ENCODE measurements at places on chromosomes 16 and 17.

GRCh38 chr17:77451894-77452852 lies 311.4 kb downstream of the SEC14L1 start:
- peak; percentile 81 for DNase-seq

- no peak for DNase-seq
Measured at GRCh38 chr16:51051671-51052070, 99.4 kb downstream of the SALL1 start.

DNA sequence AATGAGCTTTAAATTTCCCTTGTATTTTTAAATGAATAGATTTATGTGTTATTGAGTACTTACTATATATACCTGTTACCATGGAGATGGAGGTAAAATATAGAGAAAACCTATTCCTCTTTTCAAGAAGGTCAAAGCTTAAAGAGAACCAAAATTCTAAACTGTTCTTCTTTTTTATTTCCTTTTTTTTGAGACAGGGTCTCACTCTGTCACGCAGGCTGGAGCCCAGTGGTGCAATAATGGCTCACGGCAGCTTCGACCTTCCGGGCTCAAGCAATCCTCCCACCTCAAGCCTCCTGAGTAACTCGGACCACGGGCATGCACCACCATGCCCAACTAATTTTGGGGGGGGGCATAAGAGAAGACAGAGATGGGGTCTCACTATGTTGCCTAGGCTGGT lies 25.0 kb upstream of the TMEM97 start:
- no peak for DNase-seq

GRCh38 chr16:85715169-85716021 lies 26.6 kb upstream of the GINS2 start:
- DNase-seq: no peak

GRCh38 chr17:61410141-61411010 lies 10.7 kb downstream of the TBX2 start:
- DNase-seq: peak; percentile 95

DNA sequence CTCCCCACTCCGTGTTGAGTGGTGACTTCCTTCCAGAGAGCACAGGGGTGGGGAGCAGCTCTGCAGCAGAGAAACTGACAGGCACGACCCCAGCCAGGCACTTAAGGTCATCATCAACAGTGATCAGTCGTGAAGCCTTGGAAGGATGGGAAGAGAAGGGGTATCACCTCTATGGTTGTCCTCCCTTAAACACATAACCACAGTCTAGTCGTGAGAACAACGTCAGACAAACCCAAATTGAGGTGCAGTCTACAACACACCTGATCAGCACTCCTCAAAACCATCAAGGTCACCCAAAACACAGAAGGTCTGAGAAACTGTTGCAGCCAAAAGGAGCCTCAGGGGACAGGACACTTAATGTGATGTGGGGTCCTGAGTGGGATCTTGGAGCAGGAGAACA lies 68.3 kb downstream of the MPRIP start:
- no peak for DNase-seq

GRCh38 chr16:56263711-56264608 lies 72.7 kb downstream of the GNAO1 start:
- DNase-seq: peak; percentile 91

DNA sequence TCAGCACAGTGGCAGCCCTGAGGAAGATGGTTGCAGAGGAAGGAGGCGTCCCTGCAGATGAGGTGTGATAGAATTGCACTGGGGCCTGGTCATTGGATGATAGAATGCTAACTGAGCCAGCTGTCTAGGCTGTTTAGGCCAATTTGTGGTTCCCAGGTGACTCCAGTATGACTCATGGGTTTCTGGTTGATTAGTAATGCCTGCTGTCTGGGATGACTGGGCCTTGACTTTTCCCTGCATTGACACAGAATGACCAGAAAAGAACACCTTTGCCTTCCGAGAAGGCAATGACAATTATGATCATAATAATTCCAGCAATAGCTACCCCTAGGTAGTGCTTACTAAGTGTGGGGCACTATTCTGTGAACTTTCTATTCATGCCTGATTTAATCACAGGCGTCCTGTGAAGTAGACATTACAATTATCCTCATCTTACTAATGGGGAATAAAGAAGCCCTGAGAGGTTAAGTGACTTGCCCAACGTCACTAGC lies 31.5 kb downstream of the USP43 start:
- no peak for DNase-seq

- DNase-seq: no peak
Measured at GRCh38 chr17:59432657-59433056, 101.2 kb downstream of the YPEL2 start.

GRCh38 chr17:71963351-71963750 lies 157.5 kb upstream of the SOX9 start:
- no peak for DNase-seq

DNA sequence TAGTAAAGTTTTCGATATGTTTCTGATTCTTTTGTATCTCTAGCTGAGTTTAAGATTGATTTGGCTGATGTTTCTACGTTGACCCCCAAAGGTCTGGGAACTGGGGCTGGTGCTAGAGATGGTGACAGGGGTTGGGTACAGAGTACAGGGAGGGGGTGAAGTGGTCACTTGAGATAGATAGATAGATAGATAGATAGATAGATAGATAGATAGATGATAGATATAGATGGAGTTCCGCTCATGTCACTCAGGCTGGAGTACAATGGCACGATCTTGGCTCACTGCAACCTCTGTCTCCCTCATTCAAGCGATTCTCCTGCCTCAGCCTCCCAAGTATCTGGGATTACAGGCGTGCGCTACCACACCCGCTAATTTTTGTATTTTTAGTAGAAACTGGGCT lies 1.8 kb upstream of the FBRS start:
- DNase-seq: no peak

- DNase-seq: no peak
Measured at GRCh38 chr16:67457611-67458010, 23.3 kb downstream of the ATP6V0D1 start.
